ENCODE measurements at places on chromosomes 1 and 21.

- DNase-seq: no peak
These were observed 18.0 kb upstream of the ARHGEF16 start for GRCh38 chr1:3436451-3436850.

DNA sequence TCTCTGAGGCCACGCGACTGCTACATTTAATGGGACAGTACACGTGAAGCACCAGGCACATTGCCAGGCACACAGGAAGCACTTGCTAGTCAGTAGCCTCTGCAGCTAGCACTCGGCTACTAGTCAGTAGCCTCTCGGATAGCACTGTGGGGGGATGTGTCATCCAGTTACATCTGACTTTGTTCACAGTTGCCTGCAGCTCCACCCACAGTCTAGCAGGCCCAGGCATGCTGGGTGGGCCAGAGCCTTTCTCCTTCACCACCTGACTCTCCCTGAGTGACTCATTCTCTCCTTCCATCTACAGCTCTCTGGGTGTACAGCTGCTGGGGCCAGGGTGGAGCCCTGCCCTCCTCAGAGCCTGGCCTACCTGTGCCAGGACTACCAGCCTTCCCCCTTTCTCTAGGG is 51.5 kb downstream of the PTPRF start:
- no peak for DNase-seq

DNA sequence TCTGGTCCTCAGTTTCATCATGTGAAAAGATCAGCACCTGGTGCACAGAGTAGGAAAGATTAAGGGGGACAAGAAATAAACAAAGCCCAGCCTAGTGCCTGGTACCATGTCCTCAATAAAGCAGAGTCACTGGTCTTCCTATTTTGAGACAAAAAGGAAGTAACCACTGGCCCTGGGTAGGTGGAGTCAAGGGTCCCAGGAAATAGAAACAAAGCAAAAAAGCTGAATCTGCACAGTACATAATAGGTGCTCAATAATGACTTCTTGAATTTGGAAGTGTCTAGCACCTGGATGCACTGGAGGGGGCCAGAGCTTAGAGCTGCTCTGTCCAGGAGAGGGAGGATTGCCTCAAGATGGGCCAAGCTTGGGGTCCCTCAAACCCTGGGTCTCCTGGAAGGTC is 1.9 kb upstream of the EPHB2 start:
- DNase-seq: no peak

DNA sequence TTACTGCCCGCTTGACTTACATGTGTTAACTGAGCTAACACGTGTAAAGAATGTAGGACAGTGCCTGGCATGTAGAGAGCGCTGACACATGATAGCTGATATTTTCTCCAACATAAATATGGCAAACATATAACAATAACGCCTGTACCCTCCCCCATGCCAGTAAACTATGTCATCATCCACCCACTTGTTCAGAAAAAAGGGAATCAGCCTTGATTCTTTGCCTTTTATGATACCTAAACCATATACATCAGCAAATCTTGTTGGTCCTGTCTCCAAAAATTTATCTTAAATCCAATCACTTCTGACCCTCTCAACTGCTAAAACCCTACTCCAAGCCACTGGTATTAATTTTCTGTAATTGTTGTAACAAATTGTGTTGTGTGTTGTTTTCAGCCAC is 1.1 kb upstream of the ZNF692 start:
- no peak for DNase-seq

- DNase-seq: no peak
These were observed at the start of gene C1orf94 for GRCh38 chr1:34176830-34177603. Gene C1orf94 (plus strand): TSS chr1:34176907. CDS start chr1:34177790, 883 bp downstream.

GRCh38 chr1:231708394-231708793 is 81.8 kb downstream of the DISC1 start:
- DNase-seq: no peak

- no peak for DNase-seq
These were observed 15.1 kb downstream of the INAVA start for GRCh38 chr1:200909757-200910239.

Measured in activated CD4-positive, alpha-beta T cell treated with anti-CD3 and anti-CD28 coated beads, Interleukin-2, amount 50 U/mL, for 1 hour (primary cell).